ENCODE measurements at places on chromosomes 3 and 15.

DNA sequence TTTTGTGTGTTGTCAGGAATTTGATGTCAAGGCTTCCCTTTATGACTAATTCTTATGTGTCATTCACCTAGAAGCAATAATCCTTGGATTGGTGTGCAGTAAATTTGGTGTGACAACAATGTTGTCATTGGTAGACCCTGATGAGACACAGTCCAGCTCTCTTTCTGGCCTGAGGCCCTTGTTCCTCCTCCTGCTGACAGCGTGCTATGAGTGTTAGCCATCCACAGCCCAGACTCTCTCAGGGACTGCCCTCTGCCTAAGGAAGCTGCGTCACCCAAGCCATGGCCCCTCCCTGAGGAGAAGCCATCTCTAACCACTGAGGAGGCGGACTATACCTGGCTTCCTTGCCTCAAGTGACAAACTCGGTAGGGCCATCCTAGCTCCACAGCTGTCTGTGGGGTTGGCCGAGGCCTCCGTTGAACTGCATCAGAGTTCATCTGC lies 13.3 kb upstream of the TM4SF1 start:
- DNase-seq: no peak

- DNase-seq: no peak
Measured at GRCh38 chr3:3927198-3927597, 128.0 kb downstream of the LRRN1 start.

DNA sequence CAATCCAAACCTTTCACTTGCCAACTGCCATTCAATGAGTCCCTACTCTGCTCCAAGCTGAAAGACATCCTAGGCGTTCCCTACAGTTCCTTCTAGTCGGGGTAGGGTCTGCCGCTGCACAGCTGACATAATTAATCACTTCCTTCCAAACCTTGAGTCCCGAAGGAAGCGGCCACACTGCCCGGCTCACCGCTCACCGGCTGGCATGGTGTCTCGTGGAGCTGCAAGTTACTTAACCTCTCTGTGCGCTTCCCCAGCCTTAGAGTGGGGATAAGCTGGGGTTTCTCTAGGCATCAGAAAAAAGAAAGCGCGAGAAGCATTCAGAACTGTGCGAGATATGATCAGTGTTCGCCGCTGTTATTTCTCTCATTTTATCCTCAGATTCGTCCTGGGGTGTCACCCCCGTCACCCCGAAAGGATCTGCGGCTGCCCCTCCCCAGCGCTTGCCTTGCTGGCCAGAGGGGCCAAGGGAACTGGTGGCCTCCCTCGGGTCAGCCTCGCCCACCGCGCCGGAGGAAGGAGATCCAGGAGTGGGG lies 748 bp downstream of the MRPS25 start:
- peak; percentile 39 for DNase-seq

- DNase-seq: no peak
Measured at GRCh38 chr15:48992545-48992944, 28.8 kb upstream of the SHC4 start.

- DNase-seq: no peak
Measured at GRCh38 chr3:21392526-21392925, 358.5 kb downstream of the ZNF385D start.

DNA sequence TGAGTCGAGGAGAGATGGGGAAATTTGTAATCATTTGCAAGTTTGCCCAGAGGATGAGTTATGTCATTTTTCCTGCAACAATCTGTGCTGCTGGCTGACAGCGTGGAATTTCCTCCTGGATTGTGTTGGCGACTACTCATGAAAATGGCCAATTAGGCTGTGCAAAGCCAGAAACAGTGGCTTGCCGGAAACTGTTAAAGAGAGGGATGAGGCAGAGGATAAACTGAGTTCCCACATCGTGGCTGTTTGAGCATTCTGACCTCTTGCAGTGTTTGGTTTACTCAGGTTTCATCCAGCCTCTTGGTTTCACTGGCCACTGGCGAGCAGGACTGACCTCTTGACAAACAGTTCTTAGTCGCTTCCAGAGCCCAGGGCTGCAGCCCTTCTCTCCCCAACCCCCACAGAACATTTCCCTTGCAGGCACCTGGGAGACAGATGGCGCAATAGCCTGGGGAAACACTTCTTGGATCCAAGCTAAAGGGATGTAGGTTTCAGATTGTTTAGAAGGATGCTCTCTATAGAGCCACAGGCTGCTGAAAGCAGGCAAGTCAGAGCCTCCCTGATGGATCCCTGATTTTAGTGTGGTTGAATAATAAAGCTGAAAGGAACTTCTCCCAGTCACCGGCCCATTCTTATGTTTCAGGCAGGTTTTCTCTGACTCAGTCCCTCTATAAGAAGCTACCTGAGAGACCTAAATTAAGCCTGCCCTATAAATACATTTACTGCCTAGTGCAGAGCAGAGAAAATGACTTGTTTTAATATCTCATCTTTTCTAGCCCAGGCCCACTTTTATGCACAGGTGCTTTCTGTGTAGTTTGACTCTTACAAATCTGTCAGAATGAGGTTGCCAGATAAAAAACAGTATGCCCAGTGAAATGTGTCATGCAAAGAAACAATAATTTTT lies 92.8 kb upstream of the UBE2E1 start:
- no peak for DNase-seq

DNA sequence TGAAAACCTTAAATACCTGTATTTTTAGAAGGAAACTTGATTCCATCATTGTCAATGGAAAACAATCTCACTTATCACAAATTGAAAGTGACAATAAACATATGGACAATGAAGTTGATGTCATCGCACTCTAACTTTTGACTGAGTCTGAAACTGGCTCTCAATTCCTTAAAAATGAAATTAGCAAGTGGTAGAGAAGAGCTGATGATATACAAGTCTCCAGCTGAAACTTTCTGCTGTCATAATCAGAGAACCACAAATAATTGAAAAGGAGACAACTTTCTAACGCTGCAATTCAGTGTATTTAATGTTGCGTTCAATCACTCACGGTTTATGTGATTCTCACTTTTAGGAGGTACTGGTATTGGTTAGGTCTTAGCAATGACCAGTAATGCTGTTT lies 37.5 kb downstream of the EPHB1 start:
- DNase-seq: no peak

DNA sequence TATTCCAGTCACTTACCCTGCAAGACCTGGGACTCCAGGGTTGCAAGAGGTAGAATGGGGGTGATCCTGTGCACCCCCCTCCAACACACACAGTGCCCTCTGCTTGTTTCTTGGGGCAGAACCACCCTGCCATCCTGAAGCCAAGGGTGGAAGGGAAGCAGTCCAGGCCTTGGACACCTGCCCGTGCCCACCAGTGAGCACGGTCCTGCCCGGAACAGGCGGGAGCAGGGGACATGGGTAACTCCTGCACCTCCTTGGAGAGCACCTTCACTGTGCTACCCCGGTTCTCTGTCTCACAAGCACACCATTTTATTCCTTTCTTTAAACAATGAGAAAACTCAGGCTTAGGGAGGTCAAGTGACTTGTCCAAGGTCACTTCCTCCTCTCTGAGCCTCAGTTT lies 57.0 kb downstream of the SLC6A6 start:
- no peak for DNase-seq

GRCh38 chr3:25181096-25181495 lies 247.0 kb upstream of the RARB start:
- no peak for DNase-seq

- no peak for DNase-seq
Measured at GRCh38 chr3:190519886-190520285, 6.0 kb downstream of the IL1RAP start.

GRCh38 chr15:66673410-66674322 lies 28.4 kb upstream of the SMAD6 start:
- DNase-seq: no peak

DNA sequence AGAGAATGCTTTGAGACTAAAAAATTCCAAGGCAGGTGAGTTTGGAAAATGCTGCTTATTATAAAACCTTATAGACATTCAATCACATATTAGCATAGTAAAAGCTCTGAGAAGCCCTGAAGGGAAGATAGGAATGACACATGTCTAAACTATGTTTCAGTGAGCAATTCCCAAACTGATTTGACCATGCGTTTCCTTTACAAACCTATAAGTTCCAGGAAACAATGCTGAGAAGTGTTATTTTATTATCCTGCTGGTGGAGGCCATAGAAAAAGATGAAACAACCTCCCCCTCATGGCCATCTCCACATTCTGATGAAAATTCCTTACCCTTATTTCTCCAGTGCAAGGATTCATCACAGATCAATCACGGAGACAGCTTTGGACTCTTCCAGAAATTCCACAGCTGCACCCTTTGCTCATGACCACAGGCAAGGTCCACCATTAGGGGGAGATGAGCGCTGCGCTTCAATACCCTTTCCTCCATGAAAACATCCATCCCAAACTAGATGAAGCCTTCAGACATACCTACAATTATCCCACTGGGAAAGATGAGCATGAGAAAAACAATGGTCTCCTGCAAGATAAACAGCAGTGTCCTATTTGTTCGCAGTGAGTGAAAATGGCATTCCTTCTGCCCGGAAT lies 372.1 kb downstream of the MAGI1 start:
- no peak for DNase-seq

- DNase-seq: peak; percentile 30
Measured at GRCh38 chr3:187063286-187064121, 75.8 kb downstream of the RPL39L start.

- DNase-seq: peak; percentile 59
Measured at GRCh38 chr3:48273594-48274211, 32.8 kb downstream of the ZNF589 start.

DNA sequence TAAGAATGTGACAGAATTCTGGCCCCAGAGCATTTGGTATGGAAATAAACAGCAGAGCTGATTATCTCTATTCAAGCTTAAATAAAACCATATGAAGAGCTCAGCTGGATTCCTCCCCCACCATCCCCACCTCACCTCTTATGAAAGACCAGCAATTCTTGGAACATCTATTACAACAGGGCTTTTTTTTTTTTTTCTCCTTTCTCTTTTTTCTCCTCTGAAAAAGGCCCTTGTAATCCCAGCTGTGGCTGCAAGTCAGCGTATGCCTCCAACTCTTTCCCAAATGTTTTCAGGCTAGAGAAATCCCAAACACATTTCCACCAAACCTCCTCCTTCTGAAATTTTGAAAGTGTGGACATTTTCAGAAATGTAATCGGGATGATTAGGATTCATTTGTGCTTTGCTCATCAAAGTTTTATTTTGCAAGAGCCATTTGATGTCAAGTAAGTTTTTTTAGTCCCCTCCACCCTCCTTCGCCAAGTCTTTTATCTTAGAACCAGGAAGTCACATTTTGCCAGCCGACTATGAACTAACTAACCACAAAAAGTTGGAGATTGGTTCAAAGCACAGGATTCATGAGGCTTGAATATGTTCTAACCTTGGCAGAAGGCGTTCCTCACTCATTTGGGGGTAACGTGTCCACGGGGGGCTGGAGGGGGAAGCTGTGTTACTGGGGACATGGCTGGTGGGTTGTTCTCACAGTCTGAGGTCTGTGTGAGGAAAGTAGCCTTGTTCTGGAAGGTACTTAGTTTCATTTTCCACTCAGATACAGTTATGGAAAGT lies 142.0 kb upstream of the PDZRN3 start:
- DNase-seq: no peak

DNA sequence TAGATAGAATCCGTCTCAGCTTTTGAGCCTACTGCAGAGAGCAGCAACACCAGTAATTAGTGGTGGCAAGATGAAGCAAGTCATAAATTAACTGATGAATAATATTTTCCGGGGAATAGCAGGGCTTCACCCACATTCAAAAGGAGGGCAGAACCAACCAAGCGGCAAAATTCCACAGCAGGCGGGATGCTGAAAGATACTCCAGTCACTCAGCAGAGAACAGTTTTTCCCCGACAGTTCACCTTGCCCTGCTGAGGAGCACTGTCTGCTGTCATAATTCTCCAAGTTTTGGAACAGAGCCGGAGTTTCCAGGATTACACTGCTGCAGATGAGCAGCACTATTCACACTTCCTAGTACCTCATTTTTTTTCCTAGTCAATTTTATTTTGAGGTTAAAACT lies 274.7 kb downstream of the CD47 start:
- no peak for DNase-seq

GRCh38 chr3:109743981-109744380 lies 406.6 kb upstream of the DPPA4 start:
- DNase-seq: no peak

- no peak for DNase-seq
Measured at GRCh38 chr3:50150863-50151686, 4.0 kb upstream of the SEMA3F start.

All from T-helper 2 cell (primary cell).